GDM1 (cell line): ENCODE measurements at places on chromosomes 12 and 14.
A peak's percentile ranks its signal among the peaks of the same experiment; 100 is the strongest.

GRCh38 chr12:68259318-68259940, 6.0 kb upstream of the IL22 start:
- DNase-seq: no peak

GRCh38 chr12:80551897-80552296, 107.9 kb downstream of the PTPRQ start:
- no peak for DNase-seq

DNA sequence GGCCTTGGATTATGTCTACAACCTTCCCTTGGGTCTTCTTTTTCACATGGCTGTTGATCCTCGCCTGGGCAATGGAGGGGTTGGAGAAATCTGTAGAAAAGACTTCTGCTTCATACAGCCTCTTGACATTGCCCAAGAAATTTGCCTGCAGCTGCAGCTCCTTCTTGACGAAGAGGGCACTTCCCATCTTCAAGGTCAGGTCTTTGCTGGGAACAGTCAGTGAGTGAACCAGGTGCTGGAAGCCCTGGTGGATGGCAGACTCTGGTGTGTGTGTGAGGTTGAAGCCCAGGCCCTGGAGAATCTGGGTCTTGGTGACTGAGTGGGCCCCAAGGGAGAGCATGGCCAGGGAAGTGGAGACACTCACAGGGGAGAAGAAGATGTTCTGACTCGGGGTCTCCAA, 6.7 kb downstream of the SERPINA9 start:
- DNase-seq: no peak

GRCh38 chr12:39441189-39441962, 1.5 kb downstream of the KIF21A start:
- DNase-seq: no peak

DNA sequence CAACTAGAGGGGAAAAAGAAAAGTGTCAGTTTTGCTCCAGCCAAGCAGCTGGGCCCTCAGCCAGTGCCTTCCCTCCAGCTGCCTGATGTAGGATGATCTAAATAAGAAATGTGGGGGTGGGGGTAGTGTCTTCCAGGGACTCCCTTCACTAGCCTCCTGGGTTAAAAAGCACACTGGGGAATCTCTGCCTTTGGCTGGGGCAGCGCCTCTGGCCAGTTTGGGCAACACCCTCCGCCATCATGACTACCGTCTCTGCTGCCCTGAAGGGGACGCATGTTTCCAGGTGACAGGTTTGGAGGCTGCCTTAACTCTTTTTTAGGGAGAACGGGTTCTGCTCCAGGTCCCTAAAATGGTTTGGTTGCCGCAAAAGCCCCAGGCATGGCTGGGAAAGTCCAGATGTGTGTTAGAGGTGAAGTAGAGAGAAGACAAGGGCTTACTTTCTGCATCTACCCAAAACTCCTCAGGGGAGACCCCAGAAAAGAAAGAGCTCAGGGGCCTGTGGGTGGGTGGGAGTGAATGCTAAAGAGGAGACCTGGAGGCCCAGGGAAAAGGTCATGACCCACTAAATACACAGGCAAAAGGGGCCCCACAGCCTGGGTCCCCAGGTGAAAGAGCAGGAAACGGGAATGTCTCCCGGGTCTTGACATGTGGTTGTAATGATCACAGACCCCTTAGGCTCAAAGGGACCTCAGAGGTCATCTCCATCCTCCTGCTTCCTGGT, 132.8 kb upstream of the CCND2 start:
- no peak for DNase-seq

DNA sequence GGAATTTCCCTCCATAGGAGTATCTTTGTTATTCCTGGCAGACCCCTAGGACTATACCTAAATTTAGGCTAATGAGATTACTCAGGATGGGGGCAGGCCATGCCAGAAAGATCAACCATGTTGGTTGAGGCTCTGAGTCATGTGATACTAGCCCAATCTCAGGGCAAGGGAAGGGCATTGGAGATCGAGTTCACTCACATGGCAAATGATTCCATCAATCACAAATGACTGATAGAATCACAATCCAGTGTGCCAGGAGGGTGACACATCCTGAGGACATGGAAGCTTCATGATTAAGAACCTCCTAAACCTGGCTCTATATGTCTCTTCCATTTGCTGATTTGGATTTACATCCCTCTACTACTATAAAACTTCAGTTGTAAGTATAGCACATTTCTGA, 182.3 kb downstream of the NTF3 start:
- DNase-seq: no peak

DNA sequence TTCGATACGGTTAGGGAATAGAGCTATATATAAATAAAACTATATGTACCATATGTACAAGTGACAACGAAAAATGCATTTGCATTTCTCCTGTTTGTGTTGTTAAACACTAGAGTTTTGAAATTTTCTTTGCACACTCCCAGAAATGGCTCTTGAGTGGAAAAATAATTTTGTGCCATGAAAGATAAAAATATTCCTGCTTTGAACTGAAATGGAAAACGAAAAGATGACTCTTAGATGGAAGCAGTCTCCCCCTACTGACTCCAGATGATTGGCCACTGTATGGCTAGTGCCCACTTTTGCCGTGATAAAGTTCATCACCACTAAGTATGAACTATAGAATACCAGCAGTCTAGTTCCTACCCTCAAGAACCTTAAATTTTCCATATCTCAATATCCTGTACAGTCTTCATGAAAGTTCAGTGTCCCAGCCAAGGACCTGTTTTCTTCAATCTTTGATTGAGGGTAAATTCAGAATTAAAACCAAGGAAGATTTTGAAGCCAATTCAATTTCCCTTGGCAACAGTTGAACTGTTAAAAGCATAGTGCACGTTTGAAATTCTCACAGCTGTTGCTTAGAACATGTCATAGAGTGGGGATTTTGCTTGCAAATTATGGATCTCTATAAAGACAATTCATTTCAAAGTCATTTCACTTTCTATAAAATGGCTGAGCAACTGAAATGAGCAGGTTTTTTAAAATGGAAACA, 1.6 kb upstream of the PPP2R5E start:
- no peak for DNase-seq

DNA sequence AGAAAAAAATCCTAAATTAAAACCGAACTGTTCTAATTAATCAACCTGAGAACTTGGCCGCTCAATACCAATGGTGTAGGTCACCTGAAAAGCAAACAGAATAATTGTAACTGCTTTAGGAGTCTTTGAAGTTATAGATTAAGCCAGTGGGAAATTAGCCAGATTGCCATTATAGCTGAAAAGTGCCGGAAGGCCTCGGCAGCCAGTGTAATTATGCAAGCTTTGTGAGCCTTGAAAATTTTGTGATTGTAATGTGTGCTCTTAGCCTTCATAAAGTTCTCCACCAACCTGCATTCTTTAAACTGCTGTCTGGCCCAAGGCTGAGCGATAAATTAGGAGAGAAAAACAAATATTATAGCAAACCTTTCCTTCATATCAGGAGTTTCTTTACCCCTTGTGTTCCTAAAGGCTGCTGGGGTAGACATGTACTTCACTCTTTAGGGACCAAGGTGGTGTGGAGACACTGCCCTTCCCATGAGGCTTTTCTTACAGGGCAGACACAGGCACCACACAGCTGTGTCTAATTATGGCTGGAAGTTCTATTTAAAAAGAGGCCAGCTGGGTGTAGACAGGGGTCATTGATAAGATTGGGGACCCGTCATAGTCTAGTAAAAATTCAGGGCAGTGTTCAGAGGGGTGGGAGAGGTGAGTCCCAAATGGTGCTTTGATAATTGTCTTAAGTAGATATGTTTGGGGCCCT, 991.2 kb downstream of the FLRT2 start:
- DNase-seq: no peak

- DNase-seq: no peak
These were observed 188.4 kb upstream of the OTX2 start for GRCh38 chr14:56998728-56999127.

DNA sequence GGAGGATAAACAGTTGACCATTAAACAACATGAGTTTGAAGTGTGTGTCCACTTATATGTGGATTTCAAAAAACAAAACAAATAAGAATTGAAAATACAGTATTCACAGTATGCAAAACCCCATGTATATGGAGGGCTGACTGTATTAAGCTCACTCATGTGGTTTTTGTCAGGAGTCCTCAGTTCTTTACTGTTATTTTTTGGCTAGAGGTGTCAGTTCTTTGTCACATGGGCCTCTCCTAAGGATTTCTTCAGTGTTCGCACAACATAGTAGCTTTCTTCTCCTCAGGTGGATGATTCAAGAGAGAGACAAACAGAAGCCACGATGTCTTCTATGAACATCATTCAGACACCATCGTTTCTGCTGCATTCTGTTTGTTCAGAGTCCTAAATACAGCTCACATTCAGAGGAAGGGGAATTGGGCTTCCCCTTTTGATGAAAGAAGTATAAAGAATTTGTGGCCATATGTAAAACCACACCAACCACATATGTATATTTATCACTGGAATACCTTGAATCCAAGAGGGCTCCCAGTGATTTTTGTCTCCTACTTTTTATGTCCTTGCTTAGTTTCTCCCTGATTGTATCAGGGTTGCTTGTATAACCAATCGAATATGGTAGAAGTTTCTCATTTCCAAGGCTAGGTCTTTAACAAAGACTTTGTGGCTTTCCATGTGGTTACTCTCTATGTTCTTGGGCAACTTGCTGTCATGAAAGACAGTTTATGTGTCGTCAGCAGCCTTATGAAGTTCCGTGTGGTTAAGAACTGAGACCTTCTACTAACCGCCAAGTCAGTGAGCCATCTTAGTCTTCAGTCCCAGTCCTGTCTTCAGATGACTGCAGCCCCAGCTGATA, 18.9 kb downstream of the MNAT1 start:
- DNase-seq: peak; percentile 70

DNA sequence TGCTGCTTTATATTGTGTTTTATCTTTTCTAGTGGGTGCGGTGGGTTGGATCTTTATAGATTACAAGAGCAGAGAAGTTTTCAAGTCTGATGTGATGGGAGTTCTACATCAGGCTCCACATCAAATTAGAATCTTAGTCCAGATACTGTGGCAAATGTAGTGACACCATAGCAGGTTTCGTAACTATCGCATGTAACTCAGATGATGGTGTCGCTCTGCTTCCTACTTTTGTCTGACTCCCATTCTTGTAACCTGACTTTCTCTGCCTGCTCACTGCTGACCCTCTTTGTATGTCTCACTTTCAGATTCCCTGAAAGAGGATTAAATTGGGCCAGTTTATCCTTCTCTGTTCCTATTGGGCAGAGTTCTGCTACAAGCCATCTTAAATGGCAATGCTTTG, 22.8 kb upstream of the FBXO34 start:
- DNase-seq: no peak

- DNase-seq: no peak
These were observed 85.7 kb downstream of the DUSP16 start for GRCh38 chr12:12476857-12477531.
